ENCODE measurements at places on chromosomes 7 and 10. TPM values are rescaled to one million over a fixed set of nuclear protein-coding genes. Genes with fewer than 3 reads are reported as not detected.
A peak's percentile ranks its signal among the peaks of the same experiment; 100 is the strongest.

DNA sequence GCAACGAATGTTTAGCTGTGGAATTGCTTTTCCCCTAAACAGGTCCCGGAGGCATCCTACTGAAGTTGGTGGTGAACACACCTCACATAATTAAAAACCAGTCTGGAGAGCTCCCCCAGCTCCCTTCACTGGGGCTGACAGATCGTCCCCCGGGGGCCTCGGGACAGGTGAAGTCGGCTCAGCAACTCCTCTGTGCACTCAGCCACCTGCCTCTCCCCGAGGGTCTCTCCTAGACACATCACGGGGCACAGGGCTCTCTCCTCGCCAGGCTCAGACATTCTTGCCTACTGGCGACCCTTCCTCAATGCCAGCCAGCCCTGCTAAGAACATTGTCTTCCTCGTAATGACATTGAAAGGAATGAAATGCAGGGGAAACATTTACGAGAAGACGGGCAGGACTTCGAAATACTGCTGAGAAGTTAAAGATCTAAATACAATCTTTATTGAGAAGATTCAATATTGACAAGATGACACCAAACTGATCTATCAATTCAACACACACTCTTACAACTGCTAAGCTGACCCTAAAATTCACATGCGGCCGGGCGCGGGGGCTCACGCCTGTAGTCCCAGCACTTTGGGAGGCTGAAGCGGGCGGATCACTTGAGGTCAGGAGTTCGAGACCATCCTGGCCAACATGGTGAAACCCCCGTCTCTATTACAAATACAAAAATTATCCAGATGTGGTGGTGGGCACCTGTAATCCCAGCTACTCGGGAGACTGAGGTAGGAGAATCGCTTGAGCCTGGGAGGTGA is 88.1 kb upstream of the DNAAF5 start:
- ATAC-seq = no peak

DNA sequence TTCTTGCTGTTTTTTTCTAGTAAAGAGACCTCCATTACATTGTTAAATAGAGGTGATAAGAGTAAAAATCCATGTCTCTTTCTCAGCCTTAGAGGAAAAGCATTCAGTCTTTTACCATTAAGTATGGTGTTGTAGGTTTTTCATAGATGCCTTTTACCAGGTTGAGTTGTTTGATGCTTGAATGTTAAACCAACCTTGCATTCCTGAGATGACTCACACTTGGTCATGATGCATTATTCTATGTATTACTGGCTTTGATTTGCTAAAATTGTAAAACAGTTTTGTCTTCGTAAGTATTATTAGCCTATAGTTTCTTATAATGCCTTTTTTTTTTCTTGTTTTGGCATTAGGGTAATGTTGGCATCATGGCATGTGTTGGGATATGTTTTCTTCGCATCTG is 90.0 kb downstream of the ANKRD61 start:
- ATAC-seq = peak; percentile 50

The SLC29A4 gene
- total RNA-seq = 1.5 TPM

The C10orf62 gene
- total RNA-seq = not detected

GRCh38 chr10:34760606-34761005 is 54.5 kb downstream of the PARD3 start:
- ATAC-seq = no peak

- ATAC-seq = peak; percentile 25
Observed at GRCh38 chr10:3806603-3807002, 21.6 kb upstream of the KLF6 start.

The DBF4 gene
- total RNA-seq = 50.8 TPM

The COL28A1 gene
- total RNA-seq = 0.11 TPM

The LIPF gene
- not detected for total RNA-seq

- no peak for ATAC-seq
Observed at GRCh38 chr10:102418622-102419268, at the start of gene PSD. Gene PSD, minus strand, starts transcription at chr10:102418785. Its CDS starts 1,747 bp downstream, at chr10:102417038.

The GPR141 gene
- total RNA-seq = not detected

The ASIC3 gene
- 9.0 TPM for total RNA-seq

- ATAC-seq = no peak
Observed at GRCh38 chr10:101097881-101098280, 33.2 kb upstream of the TLX1 start.

DNA sequence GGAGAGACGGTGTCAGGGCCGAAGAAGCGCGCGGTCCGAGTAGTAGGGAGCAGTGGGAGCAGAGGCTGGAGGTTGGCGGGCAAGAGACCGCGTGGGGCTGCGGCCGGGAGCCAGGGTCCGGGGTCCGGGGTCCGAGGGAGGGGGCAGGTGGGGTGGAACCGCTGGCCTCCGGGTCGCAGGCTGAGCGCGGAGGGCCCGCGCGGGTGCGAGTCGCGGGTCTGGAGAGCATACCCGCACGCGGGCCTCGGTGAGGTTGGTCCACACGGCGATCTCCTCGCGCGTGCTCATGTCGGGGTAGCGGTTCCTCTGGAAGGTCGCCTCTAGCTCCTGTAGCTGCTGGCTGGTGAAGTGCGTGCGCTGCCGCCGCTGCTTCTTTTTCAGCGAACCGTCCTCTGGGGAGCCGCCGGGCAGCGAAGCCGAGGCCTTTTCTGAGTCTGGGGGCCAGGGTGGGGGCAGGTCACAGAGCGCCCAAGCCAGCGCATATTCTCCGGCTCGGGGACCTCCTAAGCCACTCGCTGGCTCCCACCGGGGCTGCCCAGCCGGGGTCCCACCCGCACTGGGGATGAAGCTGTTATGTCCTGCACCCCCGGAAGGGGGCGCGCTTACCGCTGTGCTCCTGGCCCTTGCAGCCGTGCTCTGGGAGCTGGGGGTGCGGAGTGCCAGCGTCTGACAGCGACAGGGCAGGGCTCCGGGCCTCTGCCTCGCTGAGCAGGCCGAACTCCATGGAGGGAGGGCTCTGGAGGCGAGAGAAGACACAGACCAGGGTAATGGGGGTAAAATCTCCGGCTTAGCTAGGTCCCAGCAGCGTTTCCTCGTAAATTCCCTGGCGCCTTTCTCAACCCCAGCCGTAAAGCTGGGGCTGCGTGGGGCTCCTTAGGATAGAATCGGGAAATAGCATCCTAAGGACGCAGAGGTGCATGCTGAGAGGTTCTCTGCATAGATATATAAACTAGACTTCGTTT is 5.5 kb downstream of the ELOVL3 start:
- peak; percentile 61 for ATAC-seq

GRCh38 chr10:129949891-129950291 is 14.2 kb downstream of the EBF3 start:
- no peak for ATAC-seq

DNA sequence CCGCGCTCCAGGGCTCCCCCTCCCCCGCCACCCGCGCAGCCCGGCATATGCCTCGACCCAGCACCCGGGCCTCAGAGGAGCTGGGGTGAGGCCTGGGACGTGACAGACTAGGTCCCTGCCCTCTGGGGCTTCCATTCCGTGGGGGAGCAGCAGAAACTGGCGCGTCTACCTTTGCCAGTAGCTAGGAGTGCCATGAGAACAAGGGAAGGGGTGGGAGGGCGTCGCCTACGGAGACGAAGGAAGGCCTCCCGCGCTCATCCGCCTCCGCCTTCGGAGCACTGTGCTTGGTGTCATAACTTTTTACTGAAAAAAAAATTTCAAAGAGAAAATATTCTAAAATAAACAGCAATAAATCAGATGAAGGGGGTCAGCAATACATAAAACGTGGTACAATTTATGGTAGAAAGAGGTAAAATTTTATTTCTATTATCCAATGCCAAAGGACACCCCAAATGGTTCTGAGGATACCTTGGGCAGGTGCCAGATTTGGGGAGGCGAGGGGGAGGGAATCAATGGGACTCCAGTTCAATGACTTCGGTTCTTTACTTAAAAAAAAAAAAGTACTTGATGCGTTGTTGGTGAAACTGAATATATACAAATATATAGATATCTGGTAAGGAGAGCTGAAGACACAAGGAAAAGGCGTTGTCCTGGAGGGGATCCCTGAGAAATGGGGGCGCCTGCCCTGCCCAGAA is 35.1 kb upstream of the GRID1 start:
- ATAC-seq = no peak

DNA sequence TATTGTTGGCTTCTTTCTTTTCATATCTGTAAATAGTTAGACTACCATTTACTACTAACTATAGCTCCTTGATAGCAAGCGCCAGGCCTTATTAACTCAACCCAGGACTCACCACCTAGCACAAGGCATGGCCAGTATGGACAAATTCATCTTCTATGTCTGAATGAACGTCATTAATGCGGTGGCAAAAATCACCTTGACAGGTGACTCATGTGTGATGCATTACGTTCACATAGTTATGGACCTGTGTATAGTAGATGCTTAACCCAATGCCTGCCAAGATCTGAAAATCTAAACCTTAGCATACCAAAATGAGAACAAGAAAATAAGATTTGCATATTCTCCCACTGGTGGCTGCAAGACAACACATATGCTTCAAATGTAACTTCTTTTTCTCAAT is 300.8 kb downstream of the PARD3 start:
- ATAC-seq = no peak

DNA sequence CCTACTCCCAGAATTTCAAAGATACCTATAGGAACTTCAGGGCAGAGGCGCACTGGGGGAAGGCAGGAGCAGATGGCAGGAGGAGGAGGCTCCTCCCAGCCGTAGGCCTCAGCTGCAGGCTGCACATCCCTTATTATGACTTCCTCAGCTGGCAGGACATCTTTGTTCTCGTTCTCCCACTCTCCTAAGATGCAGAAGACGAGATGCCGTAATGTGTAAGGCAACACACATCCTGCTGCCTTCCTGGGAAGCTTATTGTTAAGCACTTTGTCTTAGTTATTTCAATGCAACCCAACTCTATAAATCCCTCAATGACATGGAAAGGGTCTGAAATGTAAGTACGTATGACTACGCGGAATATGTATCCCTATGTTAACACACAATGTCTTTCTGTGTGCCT is 599.8 kb upstream of the MGMT start:
- ATAC-seq = no peak

DNA sequence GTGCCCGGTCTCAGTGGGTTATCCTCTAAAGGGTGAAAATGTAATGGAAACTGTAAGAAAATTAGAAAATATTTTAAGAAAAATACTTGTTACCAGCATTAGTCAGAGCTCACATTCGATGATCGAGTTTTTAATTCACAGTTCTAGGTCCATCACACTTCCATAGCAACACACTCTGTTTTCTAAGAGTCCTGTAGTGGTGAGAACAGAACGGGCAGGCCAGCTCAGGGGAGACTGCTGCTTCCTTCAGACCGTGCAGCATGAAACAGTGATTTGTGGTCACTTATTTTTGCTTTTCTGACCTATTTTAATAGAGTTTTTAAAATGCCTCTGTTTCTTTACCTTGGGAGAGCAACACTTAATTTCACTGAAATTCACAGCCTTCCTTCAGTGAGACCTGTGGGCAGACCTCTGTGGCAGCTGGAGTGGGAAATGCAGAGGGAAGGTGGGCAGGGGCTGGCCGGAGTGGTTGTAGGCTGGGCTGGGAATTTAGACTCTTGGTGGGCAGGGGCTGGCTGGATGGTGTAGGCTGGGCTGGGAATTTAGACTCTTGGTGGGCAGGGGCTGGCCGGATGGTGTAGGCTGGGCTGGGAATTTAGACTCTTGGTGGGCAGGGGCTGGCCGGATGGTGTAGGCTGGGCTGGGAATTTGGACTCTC is 1.5 kb downstream of the SUN1 start:
- ATAC-seq = no peak

DNA sequence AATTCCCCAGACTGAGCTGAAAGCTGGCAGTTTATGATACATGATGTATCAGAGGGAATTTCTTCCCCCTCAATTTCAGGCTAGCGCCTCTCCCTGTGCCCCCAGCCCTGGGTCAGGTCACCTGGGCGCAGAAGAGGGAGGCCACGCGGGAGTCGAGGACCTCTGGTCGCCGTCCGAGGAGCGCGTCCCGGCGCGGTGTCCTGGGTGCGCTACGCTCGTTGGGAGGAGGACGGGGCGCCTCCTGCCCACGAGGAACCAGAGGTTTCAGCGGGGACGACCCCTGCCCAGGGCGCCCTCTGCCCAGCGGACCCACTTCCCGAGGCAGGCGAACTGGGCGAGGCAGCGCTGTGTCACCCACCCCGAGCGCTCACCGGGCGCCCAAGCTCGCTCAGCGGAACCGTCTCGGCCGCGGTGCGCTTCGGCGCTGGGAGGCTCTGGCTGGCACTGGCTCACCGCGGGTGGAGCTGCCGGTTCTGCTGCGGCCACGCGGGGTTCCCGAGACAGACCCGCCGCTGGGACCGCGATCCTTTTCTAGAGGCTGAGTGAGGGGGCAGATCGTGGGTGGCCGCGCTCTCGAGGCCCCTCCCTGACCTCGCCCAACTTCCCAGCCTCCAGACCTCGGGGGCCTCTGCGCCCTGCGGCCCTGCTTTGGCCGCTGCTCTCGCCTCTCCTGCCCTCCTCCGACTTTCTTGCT is at the start of gene FAM237B:
Gene FAM237B (minus strand): TSS at position 504 of the 694 bp plus-strand sequence. CDS start 1,556 bp downstream, outside the sequence.
- no peak for ATAC-seq

GRCh38 chr10:17989908-17990767 is 38.4 kb downstream of the SLC39A12 start:
- ATAC-seq = no peak

GRCh38 chr10:91493313-91493712 is 83.2 kb downstream of the HECTD2 start:
- no peak for ATAC-seq

GRCh38 chr7:139086454-139086853 is 23.1 kb downstream of the ZC3HAV1 start:
- ATAC-seq = no peak

The SEC61G gene
- 192 TPM for total RNA-seq

The TFEC gene
- 0.05 TPM for total RNA-seq

- ATAC-seq = no peak
Observed at GRCh38 chr7:4734587-4735345, 40.7 kb upstream of the AP5Z1 start.

DNA sequence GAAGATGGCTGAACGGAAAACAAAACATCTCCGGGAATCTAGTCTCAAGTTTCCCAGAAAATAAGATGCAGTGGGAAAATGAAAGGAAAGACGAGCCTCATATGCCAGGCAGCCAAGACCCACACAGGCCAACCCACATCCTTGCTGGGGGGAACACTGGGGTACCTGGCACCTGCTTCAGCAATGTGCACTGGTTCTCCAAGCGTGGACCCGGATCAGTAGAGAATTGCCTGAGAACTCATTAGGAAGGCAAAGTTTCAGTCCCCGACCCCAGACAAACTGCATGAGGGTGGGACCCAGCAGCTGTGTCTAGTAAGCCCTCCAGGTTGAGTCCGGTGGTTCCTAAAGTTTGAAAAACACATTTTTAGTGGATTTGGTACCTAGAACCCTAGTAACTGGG is 18.4 kb downstream of the FAM53B start:
- ATAC-seq = no peak

The FAM53B gene
- 36.8 TPM for total RNA-seq

The RASA4 gene
- 62.9 TPM for total RNA-seq

All from activated T-helper 17 cell treated with anti-CD3 and anti-CD28 coated beads, Interleukin-2, amount 50 U/mL, for 72 hours (primary cell).